Inflammatory macrophage treated with lipopolysaccharide for 1 hour (primary cell): ENCODE measurements at places on chromosomes 3 and 15.
A peak's percentile ranks its signal among the peaks of the same experiment; 100 is the strongest.

DNA sequence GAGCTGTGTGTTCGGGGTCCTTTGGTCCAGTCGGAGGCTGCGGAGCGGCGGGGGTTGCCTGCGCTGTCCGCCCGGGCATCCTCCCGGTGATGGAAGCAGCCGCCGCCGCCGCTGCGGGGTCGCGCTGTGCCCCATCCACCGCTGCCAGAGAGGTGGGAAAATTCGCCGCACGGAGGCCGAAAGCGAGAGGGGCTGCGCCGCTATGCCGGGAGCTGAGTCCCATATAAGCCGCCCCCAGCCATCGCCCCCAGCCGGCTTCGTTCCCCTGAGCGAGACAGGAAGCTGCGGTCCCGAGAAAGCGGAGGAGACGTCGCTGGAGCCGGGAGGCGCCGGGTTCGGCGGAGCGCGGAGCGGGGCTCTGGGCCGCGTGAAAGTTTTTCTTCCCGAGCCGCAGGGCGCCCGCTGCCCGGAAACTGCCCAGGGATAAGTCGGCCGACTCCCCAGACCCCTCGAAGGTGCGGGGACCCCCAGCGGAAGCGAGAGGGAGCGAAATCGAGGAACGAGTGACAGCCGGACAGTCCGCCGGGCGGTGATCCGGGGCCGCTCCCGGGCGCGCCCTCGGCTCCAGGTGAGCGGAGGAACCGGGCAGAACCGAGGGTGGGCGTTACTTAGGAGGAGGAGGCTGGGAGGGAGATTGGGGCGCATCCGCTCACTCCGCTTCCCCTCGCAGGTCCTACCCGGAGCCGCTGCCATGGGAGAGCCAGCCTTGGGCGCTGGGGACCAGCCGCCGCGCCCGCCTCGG is 574 bp downstream of the CHST2 start:
- DNase-seq: no peak

DNA sequence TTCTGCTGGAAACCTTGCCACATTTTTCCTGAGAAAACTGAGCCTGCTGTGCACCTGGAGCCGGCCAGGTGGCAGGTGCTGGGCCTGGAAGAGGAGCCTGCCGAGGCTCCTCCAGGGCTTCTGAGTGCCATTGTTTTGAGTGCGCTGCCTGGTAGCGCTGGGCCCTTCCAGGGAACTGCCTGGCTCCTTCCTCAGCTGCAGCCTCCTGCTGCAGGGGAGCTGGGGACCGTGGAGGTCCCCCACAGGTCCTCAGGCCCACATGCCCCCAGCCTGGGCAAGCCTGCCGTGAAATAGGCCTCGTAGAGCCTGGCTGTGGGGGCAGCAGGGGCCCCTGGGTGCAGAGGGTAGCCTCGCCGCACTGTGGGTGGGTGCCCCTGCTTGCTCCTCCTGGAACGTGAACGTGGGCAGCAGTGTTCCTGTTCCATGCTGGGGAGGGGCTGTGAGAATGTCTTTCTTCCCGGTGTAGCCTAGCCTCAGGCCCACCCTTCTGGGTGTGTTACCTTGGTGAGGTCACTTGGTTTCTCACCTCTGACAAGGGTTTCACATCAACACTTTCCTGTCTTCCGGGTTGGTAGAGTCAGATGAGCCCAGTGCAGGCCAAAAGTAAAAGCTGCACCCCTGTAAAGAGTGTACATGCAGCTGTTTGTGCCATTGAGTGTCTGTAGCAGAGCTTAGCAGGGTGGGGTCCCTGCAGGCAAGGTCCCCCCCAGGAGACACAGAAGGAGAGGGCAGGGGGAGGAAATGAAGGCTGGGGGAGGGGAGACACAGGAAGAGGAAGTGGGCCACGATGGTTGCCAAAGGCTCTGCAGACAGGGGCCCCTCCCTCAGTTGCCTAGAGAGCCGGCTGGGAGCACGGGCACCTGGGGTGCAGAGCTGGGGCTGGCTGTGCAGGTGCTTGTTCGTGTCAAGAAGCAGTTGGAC is 34.5 kb downstream of the KLF13 start:
- no peak for DNase-seq

- DNase-seq: no peak
Measured at GRCh38 chr15:69979262-69979661, 118.5 kb downstream of the TLE3 start.

DNA sequence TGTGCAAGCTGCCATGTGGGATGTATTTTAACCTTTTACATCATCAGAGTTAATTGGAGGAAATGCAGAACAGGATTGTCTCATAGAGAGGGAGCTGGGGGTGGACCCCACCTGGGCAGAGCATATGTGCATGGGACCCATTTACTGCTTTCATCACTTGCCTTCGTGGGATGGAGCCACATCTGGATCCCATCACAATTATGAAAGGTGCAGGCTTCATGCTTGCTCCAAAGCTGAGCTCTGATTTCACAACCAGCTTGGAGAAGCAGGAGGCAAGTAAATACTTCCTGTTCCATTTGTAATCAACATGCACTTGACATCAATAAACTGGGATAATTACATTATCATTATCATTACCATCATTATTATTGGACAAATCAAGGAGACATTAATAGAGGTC is 161.9 kb downstream of the ALDH1A2 start:
- no peak for DNase-seq

DNA sequence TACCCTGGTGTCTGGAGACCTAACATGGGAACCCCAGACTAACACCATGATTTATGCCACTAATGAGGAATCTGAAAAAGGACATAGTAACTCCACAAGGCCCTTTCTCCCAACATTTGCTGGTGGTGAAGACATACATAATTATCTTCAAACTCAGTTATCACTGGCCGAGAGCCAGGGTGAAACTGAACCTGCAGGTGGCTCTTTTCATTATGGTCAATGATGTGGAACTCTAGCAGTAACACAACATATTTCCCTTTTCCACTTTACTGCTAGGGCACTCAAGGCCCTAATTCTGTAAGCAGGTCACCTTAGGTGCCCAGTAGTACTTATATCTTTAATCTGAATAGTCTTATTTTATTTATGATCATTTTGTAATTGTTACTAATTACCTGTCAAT is 326.4 kb upstream of the SATB1 start:
- DNase-seq: no peak

GRCh38 chr3:64627471-64628321 is 60.1 kb downstream of the ADAMTS9 start:
- no peak for DNase-seq

DNA sequence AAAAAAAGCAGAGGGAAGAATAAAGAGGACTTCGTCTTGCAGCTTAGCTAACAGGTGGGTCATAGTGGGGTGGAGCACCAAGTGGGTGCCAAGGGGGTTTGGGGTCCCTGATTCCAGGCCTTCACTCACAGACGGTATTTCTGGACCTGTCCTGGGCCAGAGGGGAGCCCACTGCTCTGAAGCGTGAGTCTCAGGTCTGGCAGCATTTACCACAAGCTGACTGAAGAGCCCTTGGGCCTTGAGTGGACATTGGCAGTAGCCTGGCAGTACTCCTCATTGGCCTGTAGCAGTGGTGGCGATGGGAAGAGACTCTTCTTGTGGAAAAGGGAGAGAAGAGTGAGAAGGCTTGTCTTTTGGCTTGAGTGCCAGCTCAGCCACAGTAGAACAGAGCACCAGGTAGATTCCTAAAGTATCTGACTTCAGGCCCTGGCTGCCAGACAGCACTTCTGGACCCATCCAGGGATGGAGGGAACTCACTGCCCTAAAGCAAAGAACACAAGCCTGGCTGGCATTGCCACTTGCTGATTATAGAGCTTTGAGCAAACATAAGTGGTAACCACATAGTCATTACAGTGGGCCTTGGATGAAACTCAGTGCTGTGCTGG is 72.9 kb downstream of the GLDN start:
- DNase-seq: no peak

DNA sequence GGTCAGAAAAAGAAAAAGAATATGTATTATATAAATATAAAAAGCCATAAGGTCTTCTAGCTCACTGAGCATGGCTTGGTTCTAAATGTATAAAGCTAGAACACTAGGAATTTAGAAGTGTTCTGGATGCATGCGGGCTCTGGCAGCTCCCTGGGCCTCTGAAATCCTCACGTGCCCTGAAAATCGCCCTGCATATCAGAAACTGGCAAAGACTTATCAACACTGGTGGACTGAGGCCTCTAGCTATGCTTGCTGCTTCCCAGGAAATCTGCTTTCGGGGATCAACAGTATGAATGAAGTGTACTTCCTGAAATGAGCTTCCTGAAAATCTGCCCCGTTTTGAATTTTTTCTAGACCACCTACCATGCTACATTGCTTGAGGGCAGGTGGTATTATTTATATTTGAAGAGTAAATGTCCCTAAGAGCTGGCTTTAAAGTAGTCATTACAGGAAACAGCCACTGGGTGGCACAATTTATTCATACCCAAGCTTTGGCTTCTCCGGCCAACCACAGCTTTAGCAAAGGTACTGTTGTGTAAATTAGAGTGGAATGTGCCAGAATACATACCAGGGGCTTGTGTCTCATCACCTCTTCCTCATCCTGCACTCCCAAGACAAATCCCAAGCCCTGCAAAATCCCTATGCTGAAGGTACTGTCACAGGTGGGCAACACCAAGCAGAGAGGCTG is 17.7 kb downstream of the CRTAP start:
- DNase-seq: peak; percentile 33

GRCh38 chr3:70861855-70862254 is 549.4 kb upstream of the MDFIC2 start:
- no peak for DNase-seq

DNA sequence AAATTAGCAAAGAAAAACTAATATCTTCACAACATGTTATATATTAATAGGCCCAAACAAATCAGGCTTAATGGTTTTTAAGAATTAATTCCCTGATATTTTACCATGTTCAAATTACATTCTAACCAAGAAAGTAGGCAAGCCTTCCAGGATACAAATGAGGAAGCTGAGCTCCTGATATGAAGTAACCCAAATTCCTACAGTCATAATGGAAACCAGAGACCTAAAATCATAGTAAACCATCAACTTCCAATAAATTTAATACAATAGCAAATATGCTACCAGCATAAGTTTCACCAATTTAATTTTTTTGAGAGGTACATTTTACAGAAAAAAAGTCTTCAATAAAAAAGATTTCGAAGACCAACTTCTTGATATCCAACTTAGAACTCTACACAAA is 3.8 kb downstream of the DCBLD2 start:
- peak; percentile 3 for DNase-seq

DNA sequence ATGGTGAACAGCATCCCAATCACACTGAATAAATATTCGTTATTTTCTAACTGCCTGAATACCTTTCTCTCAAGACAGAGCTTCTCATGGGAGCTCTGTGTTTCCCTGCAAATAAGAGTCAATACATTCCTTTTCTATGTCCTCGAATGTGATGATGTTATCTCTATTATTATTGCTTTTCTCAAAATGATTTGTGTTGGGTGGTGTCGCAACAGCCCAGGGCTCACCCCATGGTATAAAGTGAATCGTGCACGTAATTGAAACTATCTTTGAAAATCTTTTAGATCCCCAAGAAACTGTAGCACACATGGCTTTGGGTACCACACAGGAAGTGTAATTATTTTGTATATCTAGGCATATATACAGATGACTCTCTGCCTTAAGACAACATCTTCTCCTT is 190.6 kb upstream of the LRTM1 start:
- no peak for DNase-seq

GRCh38 chr3:194137008-194137505 is 1.1 kb downstream of the HES1 start:
- DNase-seq: peak; percentile 36

DNA sequence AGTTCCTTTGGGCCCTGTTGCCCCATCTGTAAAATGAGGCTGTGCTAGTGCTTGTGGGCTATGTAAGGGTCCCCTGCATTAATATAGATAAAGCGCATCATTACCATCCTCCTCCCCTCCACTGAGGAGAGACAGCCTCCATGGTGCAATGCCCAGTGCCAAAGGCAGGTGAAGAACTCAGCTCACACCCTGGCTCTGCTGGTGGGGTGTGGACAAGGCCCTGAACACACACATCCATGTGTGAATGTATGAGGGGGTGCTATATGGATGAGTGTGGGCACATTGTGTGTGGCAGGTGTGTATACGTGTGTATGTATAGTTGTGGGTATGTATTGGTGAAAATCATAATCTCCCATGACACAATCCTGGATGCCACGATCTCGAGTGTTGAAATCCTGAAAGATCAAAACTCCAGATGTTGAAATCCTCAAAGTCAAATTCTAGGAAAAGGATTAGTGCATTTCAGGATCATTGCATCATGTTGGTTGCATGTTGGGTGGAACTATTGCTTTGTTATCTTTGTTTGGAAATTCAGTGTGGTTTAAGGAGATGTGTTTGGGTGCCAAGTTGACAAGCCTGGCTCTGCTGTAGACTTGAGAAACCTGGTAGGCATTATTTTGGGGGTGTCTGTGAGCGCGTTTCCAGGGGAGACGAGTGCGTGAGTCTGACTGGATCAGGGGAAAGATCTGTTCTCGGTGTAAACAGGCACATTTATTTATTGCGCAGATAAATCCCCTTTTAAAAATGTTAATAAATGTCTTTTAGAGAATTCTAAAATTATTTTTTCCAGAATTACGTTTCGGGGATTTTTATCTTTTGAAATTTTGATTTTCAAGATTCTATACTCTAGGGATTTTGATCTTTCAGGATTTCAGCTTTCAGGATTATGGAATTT is 42.0 kb upstream of the SEC61A1 start:
- DNase-seq: peak; percentile 66

DNA sequence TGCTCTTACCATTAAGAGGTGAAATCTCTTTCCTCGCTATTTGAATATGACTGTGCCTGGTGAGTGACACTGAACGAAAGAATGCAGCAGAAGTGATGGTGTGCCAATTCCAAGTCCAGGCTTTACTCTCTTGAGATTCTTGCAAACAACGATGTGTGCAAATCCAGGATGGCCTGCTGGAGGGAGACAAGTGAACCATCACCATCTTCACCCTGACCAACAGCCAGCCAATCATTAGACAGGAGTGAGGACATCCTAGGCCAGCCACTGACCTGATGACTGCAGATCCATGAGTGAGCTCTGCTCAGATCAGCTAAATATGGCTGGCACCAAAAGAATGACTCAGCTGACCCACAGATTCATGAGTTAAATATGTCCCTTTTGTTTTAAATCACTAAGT is 878.0 kb downstream of the PDCD6IP start:
- no peak for DNase-seq

- DNase-seq: peak; percentile 90
Measured at GRCh38 chr15:98873441-98874218, 134.0 kb downstream of the PGPEP1L start.
